Umbilical cord (tissue), 2 donors: ENCODE measurements at places on chromosomes 12 and 14. TPM values are rescaled to one million over a fixed set of nuclear protein-coding genes. Genes with fewer than 3 reads are reported as not detected.

Gene CEBPE
- 6.0 TPM for total RNA-seq

Gene SVOP
- total RNA-seq, result 2.2 TPM

Gene SYCP3
- 5.5 TPM for total RNA-seq

DNA sequence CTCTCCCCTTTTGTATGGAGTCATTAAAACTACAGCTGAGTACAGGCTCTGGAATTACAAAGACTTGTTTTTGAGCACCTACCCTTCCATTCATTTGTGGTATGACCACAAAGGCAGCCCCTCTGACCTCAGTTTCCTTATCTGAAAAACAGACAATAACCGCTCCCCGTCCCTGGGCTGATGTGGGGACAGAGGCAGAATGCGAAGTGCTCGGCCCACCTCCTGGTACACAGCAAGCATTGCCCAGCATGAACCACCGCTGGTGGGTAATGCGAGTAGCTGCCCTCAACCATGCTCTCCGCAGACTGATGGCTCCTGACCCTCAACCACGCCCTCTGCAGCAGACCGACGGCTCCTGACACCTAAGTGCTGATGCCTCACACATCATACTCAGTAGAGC is 22.4 kb downstream of the P2RX2 start:
- no peak for DNase-seq

GRCh38 chr14:95895720-95896119 is 19.1 kb downstream of the TUNAR start:
- DNase-seq, result no peak

GRCh38 chr14:38838979-38839323 is 264.1 kb downstream of the SEC23A start:
- DNase-seq, result no peak

DNA sequence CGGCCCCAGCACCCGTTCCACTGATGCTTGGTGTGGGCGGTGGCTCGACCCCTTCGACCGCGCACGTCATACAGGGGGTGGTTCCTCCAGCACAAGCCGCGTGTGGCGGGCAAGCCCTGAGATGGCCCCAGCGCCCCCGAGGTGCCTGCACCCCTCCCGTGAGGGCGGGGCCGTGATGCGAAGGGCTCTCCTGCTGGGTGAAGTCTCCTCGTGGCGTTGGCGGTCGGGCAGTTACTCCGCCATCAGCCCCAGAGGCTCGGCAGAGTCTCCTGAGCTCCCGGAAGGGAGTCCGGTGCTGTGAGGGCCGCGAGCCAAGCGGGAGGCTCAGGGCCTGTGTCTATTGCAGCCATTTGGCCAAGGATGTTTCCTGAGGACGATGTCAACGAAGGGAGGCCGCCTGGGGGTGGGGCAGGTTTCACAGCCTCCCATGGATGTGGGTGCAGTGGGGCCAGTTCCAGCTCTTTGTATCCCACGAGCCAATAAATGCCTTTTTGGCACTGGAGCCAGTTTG is 78.1 kb upstream of the GALNT9 start:
- no peak for DNase-seq

Gene PLXNC1
- total RNA-seq, result 12.3 TPM

Gene TBK1
- total RNA-seq, result 61.4 TPM

Gene KRT82
- 1.7 TPM for total RNA-seq

DNA sequence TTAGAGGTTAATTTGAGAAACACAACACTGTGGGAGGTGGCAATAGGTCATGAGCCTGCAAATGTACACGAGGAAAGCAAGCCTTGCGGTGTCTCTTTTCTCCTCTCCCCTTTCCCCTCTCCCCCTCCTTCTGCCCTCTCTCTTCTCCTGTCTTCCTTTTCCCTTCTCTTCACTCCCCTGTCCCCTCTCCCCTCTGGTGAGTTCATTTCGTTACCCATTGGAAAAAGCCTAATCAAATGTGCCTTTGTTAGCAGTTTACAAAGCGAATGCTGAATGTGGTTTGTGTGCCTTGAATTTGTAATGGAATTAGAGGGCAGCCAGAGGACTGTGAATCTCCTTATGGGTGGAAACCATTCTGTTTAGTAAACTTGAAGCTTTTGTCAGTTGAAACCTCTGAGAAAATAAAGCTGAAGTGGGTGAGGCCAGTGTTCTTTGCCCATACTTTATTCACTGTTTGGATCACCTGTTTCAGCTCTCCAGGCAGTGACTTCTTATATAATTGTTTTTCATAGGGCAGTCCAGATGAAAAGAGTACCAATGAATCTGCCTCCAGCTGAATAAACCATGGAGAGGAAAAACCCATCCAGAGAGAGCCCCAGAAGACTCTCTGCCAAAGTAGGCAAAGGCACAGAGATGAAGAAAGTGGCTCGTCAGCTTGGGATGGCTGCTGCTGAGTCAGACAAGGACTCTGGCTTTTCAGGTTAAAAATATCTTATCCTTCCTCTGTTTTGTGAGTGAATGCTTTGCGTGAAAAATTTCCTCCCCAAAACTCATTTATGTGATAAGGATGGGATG is 7.3 kb downstream of the CIPC start:
- DNase-seq, result no peak

- DNase-seq, result no peak
Measured at GRCh38 chr12:114995891-114996290, 311.9 kb upstream of the TBX3 start.

GRCh38 chr12:51798501-51798900 is 50.0 kb downstream of the FIGNL2 start:
- no peak for DNase-seq

Gene MGAT4C
- total RNA-seq, result 11.6 TPM

Gene ASCL1
- total RNA-seq, result not detected
